ENCODE measurements at places on chromosomes 6 and 20.

- no peaks in the 10 kb centered on the region for H3K36me3 ChIP-seq
- H3K4me3 ChIP-seq, result no peak overlapping the region
- no peak for DNase-seq
- H3K4me1 ChIP-seq, result no peaks in the 10 kb centered on the region
Measured at GRCh38 chr6:90575267-90575666, 11.6 kb downstream of the MAP3K7 start.

- H3K27ac ChIP-seq, result no peak overlapping the region
- H3K4me1 ChIP-seq, result no peaks in the 10 kb centered on the region
- no peaks in the 10 kb centered on the region for H3K36me3 ChIP-seq
- peak; percentile 20 for DNase-seq
- no peaks in the 10 kb centered on the region for H3K27me3 ChIP-seq
- no peak overlapping the region for H3K4me3 ChIP-seq
Measured at GRCh38 chr6:127464881-127465459, 5.8 kb upstream of the KIAA0408 start.

- H3K4me1 ChIP-seq, result no peaks in the 10 kb centered on the region
- H3K4me3 ChIP-seq, result no peak overlapping the region
- DNase-seq, result no peak
- H3K27ac ChIP-seq, result no peak overlapping the region
- H3K27me3 ChIP-seq, result no peaks in the 10 kb centered on the region
Measured at GRCh38 chr6:9140951-9141460, 705.7 kb upstream of the SLC35B3 start.

GRCh38 chr6:32244946-32245398 lies 21.1 kb upstream of the NOTCH4 start:
- H3K27ac ChIP-seq, result no peak overlapping the region
- H3K36me3 ChIP-seq, result no peaks in the 10 kb centered on the region
- H3K27me3 ChIP-seq, result no peaks in the 10 kb centered on the region
- peak overlapping the region; percentile 13 for H3K4me3 ChIP-seq

DNA sequence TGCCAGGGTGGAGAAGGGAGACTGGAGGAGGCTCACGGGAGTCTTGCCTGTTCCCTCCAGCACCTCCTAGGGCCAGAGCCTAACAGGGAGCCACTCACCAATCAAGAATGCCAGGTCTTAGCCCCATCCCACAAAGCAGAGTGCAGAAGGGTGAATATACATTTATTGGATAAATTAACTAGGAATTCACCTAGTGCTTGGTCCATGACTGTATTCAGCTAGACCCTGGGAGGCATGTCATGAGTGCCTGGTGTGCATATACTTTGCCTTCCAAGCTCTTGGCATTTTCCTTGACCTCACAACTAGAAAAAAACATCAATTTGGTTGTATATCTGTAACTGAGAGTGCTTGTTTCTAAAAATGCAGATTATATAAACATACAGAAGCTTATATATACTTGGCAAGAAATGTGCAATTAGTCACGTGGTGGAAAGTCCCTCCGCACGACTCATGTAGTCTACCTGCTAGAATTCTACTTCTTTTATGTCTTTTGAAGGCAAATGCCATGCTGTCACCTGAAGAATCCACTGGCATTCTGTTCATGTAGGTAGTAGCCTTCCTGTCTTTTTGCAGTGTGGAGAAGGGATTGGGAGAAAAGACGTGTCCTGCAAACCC lies 991.0 kb downstream of the KIF16B start:
- H3K4me1 ChIP-seq, result no peaks in the 10 kb centered on the region
- DNase-seq, result no peak
- H3K36me3 ChIP-seq, result no peaks in the 10 kb centered on the region
- no peaks in the 10 kb centered on the region for H3K27me3 ChIP-seq
- no peak overlapping the region for H3K27ac ChIP-seq

DNA sequence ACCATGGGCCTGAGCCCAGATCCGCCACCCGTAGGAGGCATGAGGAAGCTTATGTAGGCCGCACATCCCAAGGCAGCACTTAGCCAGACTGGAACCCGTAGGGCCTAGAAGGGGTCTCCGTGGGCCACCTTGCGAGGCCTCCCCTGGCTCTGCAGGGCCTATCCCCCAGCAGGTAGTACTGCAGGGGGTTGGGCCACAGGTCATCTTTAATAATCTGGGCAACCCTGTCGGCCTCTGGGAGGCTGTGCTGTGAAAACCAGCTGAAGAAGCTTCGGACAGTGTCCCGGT lies 18.5 kb downstream of the PLAGL2 start:
- no peaks in the 10 kb centered on the region for H3K27me3 ChIP-seq
- H3K4me1 ChIP-seq, result peaks cover 14% of the 10 kb centered on the region
- H3K4me3 ChIP-seq, result no peak overlapping the region
- no peak for DNase-seq

DNA sequence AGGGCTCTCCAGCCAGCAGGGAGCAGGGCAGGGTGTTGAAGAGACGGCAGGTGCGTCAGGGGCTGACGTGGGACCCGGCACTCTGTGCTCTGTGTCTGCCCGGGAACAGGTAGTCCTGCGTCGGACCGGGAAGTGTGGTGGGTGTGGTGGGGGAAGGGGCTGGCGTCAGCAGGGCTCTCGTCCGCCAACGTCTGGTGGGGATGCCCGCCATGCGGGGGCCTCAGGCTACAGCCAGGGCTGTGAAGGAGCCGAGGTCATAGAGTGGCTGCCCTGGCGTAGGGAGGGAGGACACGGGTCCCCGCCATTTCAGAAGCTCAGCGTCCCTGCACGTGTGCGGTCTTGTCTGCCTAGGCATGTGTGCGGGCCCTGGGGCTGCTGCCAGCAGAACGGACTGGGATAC lies 25.3 kb downstream of the DNAJC5 start:
- no peaks in the 10 kb centered on the region for H3K4me1 ChIP-seq
- no peak overlapping the region for H3K4me3 ChIP-seq
- DNase-seq, result no peak

DNA sequence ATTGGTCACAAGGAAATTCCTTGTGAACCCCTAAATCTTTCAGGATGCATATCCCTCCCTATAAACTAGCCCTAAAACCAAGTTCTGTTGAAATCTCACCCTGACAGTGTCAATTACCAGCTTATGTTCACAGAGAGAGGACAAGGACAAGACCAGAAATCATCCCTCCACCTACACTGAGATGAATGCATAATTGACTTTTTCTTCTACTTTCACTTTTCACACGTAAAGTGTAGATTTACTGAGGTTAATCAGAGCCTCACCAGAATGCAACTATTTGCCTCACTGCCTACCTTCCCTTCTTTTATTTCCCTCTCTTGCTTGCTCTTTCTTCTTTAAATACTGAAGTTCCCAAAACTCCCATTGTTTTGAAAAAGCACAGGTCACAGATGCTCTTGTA lies 15.3 kb upstream of the NKAIN2 start:
- no peaks in the 10 kb centered on the region for H3K27me3 ChIP-seq
- no peak for DNase-seq
- no peak overlapping the region for H3K4me3 ChIP-seq
- H3K4me1 ChIP-seq, result no peaks in the 10 kb centered on the region

GRCh38 chr6:29626948-29627754 lies 5.8 kb downstream of the GABBR1 start:
- peaks cover 4% of the 10 kb centered on the region for H3K36me3 ChIP-seq
- H3K27me3 ChIP-seq, result no peaks in the 10 kb centered on the region
- DNase-seq, result no peak
- H3K27ac ChIP-seq, result peak overlapping the region; percentile 66
- H3K4me3 ChIP-seq, result peak overlapping the region; percentile 70

DNA sequence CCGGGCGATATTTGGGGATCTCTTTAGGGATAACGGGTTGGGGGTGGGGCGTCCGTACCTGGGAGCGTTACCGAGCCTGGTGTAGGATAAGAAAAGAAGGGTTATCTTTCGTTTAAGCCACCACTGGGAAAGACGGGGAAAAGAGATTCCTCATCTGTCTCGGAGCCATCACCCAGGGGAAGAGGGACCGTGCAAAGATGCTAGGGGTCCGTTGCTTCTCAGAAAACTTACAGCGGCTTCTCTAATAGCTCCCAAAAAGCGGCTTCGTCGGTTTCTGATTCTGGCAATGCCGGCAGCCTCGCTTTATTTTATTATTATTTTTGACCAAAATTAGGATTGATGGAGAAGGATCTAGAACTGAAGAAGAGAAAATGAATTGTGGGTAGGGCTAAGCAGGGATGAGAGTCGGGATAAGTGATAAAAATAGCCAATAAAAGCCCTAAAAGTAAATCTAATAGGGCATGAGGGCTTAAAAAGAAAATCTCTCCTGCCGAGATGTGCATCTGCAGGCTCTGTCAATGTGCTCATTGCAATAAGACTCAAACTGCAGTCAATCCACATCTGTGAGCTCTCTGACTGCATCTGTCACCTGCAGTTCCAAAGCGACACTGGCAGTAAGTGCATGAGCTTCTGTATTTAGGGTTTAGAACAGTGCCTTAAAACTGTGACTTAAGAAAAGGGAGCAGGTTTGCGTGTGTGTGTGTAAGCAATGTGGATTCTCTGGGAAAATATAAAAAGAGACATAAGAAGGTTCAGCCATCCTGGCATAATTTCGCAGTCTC lies 801 bp downstream of the TBPL1 start:
- peak overlapping the region; percentile 92 for H3K4me3 ChIP-seq
- peaks cover 3% of the 10 kb centered on the region for H3K4me1 ChIP-seq
- peak overlapping the region; percentile 73 for H3K27ac ChIP-seq
- no peak for DNase-seq
- H3K36me3 ChIP-seq, result no peaks in the 10 kb centered on the region

GRCh38 chr6:7424967-7425807 lies 35.6 kb downstream of the RIOK1 start:
- H3K27me3 ChIP-seq, result no peaks in the 10 kb centered on the region
- no peaks in the 10 kb centered on the region for H3K36me3 ChIP-seq
- H3K4me1 ChIP-seq, result no peaks in the 10 kb centered on the region
- no peak overlapping the region for H3K4me3 ChIP-seq

DNA sequence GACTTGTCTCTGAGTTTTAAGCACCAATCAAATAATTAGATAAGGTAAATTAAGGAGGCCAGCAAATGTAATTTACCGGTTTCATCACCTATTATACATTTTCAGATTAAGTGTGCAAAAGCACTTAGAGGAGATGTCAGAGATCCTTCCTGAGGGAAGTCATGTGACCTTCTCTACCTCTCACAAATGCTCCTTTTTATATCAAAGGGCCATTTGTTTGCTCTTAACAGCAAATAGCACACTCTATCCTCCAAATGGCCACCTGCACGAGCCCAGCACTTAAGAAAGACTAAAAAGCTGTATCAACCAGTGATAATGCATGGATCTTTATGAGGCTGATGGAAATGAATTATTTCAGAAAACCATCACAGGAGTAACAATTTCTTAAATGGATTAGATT lies 149.4 kb downstream of the ELOVL4 start:
- H3K4me1 ChIP-seq, result no peaks in the 10 kb centered on the region
- H3K36me3 ChIP-seq, result no peaks in the 10 kb centered on the region
- no peak for DNase-seq
- no peak overlapping the region for H3K4me3 ChIP-seq
- no peak overlapping the region for H3K27ac ChIP-seq
- H3K27me3 ChIP-seq, result no peaks in the 10 kb centered on the region

GRCh38 chr6:11201015-11201414 lies 31.5 kb downstream of the NEDD9 start:
- H3K27ac ChIP-seq, result no peak overlapping the region
- H3K27me3 ChIP-seq, result no peaks in the 10 kb centered on the region
- DNase-seq, result no peak

GRCh38 chr20:24955045-24955444 lies 6.0 kb downstream of the CST7 start:
- no peak overlapping the region for H3K4me3 ChIP-seq
- H3K27ac ChIP-seq, result no peak overlapping the region
- H3K36me3 ChIP-seq, result peaks cover 16% of the 10 kb centered on the region
- H3K27me3 ChIP-seq, result no peaks in the 10 kb centered on the region
- peak; percentile 8 for DNase-seq
- peaks cover 10% of the 10 kb centered on the region for H3K4me1 ChIP-seq

- H3K27me3 ChIP-seq, result no peaks in the 10 kb centered on the region
- H3K4me1 ChIP-seq, result no peaks in the 10 kb centered on the region
- no peak overlapping the region for H3K27ac ChIP-seq
- DNase-seq, result no peak
- H3K36me3 ChIP-seq, result no peaks in the 10 kb centered on the region
- H3K4me3 ChIP-seq, result no peak overlapping the region
Measured at GRCh38 chr6:56671651-56672461, 29.2 kb upstream of the DST start.

DNA sequence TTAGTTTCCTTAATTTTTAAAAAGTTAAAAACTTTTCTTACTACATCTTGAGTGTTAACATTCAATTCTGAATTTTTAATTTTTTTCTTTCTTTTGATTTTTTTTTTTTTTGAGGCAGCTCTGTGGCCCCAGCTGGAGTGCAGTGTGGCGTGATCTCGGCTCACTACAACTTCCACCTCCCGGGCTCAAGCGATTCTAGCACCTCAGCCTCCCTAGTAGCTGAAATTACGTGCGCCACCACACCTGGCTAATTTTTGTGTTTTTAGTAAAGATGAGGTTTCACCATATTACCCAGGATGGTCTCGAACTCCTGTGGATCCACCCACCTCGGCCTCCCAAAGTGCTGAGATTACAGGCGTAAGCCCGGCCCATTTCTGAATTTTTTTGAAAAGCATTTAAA lies 1.2 kb downstream of the DDX43 start:
- DNase-seq, result no peak
- H3K27ac ChIP-seq, result no peak overlapping the region
- no peaks in the 10 kb centered on the region for H3K36me3 ChIP-seq
- H3K27me3 ChIP-seq, result no peaks in the 10 kb centered on the region

DNA sequence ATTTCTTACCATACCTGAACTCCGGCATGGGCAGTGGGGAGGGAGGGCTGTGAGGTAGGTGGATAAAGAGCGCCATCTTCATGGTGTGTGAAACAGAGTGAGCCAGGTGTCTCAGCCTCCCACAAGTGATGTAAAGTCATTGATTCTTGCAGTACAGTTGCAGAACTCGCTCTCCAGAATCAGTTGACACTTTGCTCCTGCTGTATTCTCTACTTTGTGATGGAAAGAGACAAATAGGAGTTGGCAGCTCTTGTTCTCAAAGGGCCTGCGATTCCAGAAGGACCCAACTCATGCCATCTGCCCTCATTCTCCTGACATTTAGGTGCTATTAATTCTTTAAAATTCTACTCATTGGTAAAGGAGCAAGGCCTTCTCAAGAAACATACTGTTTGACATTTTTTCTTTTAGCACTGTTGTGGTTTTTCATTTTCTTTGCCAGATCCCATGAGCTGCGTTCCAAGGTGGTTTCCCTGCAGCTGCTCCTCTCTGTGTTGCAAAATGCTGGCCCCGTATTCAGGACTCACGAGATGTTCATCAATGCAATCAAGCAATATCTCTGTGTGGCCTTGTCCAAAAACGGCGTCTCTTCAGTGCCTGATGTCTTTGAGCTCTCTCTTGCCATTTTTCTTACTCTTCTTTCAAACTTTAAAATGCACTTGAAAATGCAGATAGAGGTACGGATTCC lies 49.3 kb downstream of the ARFGEF2 start:
- no peaks in the 10 kb centered on the region for H3K4me1 ChIP-seq
- H3K4me3 ChIP-seq, result no peak overlapping the region
- no peak for DNase-seq
- H3K27ac ChIP-seq, result no peak overlapping the region
